ENCODE measurements at places on chromosomes 1 and 21.

DNA sequence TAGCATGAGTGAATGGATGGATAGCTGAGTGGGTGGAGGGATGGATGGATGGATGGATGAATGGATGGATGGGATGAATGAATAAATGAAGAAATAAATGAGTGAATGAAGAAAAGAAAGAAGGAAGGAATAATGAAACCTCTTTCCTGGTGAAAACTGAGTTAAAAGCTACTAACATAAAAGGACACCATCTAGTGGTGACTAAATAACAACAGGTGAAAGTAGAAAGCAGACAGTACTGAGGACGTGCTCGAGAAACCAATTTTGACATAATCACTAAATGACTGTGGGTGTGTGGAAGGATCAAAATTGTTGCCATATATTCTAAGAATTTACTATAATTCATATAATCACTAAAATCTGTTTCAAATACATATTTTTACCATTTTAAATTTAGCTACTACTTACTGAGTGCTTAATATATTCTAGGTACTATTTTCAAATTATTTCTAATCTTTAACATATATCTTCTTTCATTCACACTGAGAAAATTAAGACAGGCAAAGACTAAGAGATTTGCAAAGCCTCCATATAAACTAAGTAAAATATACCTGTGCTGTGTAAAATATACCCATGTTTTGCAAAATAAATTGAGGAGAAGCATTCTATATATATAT is 522.9 kb downstream of the LRRIQ3 start:
- DNase-seq = peak; percentile 2

GRCh38 chr1:247679639-247680038 is at the start of gene OR13G1:
Gene OR13G1, minus strand, starts transcription at chr1:247679739. Its CDS starts 6,698 bp downstream, at chr1:247673041.
- no peak for DNase-seq

DNA sequence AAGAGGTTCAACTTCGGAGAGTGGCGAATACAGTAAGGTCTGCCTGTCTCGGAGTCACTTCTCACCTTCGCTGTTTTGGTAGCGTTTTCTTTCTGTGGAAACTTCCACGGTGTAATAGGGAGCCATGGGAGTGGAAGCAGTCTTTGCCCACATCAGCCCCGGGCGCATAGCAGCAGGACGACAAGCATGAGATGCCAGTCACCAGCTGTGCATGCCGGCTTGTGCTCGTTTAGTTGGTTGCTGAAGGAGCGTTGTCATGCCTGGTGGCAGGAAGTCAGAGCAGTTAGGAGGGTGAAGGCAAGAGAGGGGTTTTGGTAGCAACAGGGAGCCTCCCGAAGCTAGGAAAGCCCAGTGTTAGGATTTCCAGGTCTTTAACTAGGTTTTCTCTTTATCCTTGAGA is 58.8 kb downstream of the MRPS6 start:
- no peak for DNase-seq

GRCh38 chr1:88612292-88612691 is 71.8 kb upstream of the PKN2 start:
- DNase-seq = no peak

DNA sequence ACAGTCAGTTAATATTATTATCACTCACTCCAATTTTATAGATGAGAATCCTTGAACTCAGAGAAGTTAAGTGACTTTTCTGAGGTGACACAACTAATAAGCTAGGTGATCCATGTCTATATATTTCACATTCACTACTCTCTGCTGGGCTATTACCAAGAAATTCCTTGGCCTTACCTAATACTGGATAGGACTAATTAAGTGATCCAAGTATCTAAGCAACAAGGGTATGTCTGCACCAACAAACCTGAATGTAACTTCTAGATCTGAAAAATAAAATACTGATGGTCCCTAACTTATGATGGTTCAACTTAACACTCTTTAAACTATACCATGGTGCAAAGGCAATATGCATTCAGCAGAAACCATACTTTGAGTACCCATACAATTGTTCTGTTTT is 14.8 kb upstream of the CASQ2 start:
- no peak for DNase-seq

DNA sequence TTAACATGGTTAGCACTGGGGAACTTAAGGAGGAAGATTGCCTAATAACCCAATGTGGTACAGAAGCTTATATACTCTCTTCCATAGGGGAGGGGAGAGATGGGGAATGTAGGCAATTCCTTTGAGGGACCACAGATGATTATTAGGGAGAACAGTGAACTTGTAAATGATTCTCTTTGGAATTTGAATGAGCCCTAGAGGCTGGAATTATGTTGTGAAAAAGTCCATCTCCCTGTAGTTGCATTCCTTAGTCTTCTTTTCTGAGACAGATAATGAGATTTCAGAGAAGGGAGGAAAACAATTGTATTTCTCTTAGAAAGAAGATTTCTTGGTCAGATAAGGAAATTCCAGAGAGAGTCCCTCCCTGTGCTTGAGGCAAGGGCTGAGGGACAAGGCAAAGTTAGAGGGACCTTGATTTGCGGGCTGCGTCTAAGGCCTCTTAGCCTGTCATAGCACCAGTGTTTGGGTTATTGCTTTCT is 89.0 kb upstream of the HMCN1 start:
- DNase-seq = no peak

- DNase-seq = no peak
Observed at GRCh38 chr1:87650306-87650705, 321.6 kb downstream of the LMO4 start.

DNA sequence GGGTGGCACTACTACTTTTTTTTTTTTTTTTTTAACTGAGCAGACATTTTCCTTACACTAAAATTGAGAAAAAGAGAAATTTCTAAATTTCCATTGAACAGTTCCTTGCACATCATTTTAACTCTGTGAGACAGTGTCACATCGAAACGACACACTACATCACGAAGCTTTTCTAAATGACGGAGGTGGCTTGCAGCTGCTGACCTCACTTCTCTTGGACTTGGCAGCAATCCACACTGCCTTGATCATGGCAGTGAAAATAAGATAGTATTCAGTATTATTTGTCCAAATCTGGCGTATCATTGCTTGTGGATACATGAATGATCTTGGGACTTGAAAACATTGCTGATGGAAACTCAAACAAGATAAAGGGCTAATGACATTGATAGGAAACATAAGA is 80.3 kb upstream of the CYYR1 start:
- no peak for DNase-seq

- peak; percentile 73 for DNase-seq
Observed at GRCh38 chr1:174998569-174999215, 1.1 kb upstream of the CACYBP start.

DNA sequence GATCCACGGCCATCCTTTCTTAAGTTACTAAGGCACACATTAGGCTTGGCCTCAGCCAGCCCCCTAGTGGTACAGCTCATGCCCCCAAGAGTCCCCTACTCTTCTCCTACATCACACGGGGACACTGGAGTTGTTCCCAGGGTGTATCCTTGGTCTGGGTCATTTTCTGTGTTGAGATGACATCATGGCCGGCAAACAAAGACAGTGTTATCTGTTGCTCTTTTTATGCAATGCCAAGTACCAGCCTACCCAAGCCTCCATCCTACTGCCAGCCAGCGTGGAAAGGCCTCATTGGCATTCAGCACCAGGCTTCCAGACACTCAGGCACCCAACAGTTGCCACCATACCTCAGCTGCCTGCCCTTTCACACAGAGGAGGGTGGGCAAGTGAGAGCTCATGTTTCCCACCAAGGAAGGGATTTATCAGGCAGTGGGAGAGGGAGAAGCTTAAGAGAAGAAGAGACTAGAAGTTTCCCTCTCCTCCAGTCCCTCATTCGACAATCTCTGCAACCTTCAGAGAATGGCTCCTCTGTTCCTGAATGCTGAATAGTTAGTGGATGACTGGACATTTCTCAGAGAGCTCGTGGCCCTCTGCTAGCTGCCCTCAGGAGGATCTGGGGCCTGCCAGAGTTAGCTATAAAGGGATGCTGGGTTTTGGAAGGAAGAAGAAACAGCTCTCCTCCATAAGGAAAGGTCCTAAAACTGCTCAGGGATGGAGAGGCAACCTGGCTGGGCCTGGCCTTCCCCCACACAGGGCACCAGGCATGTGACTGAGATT is 17.7 kb downstream of the CBR1 start:
- DNase-seq = no peak

GRCh38 chr1:223031733-223032601 is 111.1 kb downstream of the TLR5 start:
- DNase-seq = no peak

DNA sequence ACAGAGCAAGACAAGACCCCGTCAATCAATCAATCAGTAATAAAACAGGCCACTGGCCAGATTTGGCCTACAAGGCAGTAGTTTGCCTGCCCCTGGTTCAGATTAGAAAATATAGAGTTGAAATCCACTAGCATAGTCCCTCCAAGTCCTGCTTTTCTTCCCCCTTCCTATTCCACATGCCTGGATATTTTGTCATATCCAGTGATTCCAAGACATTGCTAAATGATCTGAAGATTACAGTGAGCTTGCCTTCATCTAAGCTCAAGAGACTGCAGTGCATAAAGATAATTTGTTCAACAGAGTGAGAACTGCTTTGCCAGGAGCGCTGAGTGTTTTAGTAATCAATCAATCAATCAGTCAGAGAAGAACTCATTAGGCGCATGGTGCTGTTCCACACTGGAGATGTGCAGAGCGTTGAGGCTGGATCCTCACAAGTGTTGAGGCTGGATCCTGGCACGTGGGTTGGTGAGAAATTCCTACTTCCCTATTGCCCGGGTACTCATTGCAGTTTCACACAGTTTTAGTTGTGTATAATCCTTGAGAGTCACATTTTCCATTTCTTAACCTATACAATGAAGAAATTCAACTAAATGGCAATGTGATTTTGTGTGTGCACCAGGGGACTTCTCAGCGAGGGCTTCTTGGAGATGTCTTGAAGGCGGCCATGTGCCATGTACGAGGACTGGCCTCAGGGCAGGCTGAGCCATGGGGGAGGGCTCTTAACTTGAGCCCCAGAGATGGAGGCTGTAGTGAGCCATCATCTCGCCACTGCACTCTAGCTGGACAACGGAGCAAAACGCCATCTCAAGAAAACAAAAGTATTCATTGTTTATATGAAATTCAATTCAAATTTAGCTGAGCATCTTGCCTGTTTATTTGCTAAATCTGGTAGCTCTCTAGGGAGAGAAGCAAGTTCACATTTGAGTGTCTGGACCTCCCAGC is 76.3 kb downstream of the TOMM20 start:
- DNase-seq = no peak

DNA sequence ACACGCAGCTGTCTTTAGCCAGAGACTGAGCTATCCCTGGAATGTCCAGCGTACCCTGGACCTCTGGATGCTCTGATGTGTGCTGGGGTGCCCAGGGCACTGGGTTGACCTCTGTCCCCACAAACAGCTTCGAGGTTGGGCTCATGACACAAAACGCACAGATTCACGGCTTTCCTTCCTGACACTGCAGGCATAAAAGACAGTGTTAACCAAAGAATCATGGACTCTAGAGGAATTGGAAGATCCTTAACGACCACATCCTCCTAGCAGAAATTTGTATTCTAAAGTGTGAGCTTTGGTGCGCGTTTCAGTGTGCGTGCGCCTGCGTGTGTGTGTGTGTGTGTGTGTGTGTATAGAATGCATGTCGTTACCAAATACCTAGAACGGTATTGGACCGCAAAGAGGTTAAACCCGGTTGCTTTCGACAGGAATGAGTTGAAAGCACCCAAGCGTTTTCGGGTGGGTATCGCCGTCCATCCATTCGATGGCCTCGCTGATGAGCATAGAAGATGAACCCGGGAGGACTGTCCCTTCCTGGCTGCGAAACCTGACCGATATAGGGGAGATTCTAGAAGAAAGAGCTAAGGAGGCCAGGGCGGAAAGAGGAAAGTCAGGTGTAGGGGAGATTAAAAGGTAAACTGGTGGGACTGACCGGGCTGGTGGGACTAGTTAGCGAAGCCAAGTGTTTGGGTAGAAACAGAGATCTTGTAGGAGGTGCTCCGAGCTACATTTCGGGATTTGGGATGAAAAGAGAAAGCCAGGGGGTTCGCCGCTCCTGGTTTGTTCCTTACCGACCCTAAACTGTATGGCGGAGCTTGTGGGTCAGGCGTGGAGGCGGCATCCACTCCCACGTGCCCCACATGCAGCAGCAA is 6.8 kb upstream of the LHX9 start:
- DNase-seq = no peak

GRCh38 chr1:21763694-21764419 is 19.1 kb downstream of the USP48 start:
- DNase-seq = no peak

GRCh38 chr1:12456979-12457378 is 161.0 kb downstream of the DHRS3 start:
- DNase-seq = no peak

DNA sequence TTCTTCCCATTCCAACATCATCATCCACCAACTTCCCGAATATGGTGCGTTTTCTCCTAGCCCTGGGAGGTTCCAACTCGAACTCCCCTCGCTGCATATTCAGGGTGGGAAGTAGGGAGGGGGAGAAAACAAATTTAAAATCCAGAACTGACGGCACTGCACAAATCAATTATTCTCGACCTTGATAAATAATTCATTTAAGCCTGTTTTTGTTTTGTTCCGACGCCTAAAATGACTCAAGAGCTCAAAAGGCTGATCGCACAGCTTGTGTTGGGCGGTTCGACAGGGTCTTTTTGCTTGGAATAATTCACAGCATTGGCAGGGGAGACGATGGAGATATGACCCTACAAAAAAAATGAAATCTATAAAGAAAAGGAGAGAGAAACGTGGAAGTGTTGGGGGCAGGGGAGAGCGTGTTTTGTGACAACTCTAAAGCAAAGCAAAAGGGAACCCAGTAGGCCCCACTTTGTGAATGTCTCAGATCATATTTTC is 3.1 kb upstream of the BARHL2 start:
- DNase-seq = no peak

DNA sequence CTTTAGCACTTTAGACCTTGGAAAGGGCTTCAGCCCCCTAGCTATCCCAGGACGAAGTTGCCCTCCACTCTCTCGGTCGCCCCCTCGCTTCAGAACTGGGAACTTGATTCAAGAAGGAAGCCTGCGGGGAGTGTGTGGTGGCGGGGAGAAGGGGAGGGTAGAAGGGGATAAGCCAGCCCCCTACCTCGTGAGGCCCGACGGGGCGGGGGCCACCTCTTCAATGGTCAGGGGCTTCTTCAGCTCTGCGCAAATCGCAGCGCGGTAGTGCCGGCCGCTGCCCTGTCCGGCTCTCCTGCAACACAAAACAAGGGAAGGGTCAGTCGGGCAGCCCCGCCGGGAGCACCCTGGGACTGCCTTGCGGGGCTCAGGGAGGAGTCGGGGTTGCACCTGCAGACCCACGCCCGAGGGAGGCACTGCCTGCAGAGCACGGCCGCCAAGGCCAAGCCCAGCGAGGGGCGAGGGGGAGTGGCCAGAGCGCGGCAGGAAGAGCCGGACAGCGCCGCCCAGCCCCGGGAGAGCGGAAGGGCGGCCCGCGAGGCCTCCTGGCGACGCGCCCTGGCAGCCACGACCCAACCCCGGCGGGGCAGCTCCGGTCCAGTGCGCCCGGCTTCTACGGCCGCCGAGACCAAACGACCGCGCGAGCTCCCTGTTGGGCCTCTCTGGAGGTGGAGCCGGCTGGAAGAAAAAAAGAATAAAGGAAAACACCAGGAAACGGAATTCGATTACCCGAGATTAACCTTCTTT is 56.2 kb upstream of the RASAL2 start:
- no peak for DNase-seq

DNA sequence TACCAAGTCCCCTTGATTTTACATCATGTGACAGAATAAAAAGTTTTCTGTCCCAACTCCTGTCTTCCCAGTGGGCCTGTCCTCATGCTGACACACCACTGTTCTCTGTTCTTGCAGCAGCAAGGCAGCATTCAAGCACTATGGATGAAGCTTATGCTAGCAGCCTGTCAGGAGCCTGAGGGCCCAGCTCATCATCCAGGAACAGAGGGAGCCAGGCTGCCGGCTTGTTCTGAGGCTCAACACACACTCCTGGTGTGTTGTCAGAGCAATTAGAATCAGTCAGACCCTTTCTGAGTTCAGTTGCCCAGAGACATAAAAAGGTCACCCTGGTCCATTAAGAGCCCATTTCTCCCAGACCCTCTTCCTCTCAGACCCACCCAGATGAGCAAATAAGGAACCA is 282.9 kb downstream of the SEC16B start:
- DNase-seq = no peak
